ENCODE measurements at places on chromosomes 4 and X. TPM values are rescaled to one million over a fixed set of nuclear protein-coding genes. Genes with fewer than 3 reads are reported as not detected.

Gene SPIN3
- total RNA-seq, result 5.4 TPM

Gene CD38
- 179 TPM for total RNA-seq

Gene POF1B
- not detected for total RNA-seq

Gene MCUB
- 13.0 TPM for total RNA-seq

Gene APEX2
- 24.1 TPM for total RNA-seq

Gene BANK1
- 1.7 TPM for total RNA-seq

Gene PGAM4
- total RNA-seq, result not detected

Gene LRAT
- not detected for total RNA-seq

Gene SPATA18
- total RNA-seq, result not detected

Gene PRRG3
- not detected for total RNA-seq

Gene SLITRK4
- not detected for total RNA-seq

Gene PF4V1
- not detected for total RNA-seq

Gene ERCC6L
- total RNA-seq, result 10.8 TPM

Gene MAGED4B
- 0.50 TPM for total RNA-seq

Gene PWWP3B
- not detected for total RNA-seq

Gene SMARCAD1
- 33.3 TPM for total RNA-seq

Gene ASB5
- not detected for total RNA-seq

Gene PRSS12
- total RNA-seq, result not detected

Gene GPR78
- not detected for total RNA-seq

Gene GABRG1
- not detected for total RNA-seq

Gene P2RY4
- total RNA-seq, result 0.40 TPM

Gene YIPF7
- not detected for total RNA-seq

Gene TMPRSS11B
- total RNA-seq, result not detected

Gene HS6ST2
- 0.36 TPM for total RNA-seq

Gene SORBS2
- not detected for total RNA-seq

Gene USP51
- 0.45 TPM for total RNA-seq

Gene FGA
- total RNA-seq, result not detected

Gene MAGEB2
- total RNA-seq, result not detected

Gene SSX4B
- total RNA-seq, result not detected

Gene MAPK10
- not detected for total RNA-seq

Gene TBC1D19
- 7.2 TPM for total RNA-seq

Gene PKD2
- 7.8 TPM for total RNA-seq
